ENCODE measurements at places on chromosomes 1 and 21.
A peak's percentile ranks its signal among the peaks of the same experiment; 100 is the strongest.

GRCh38 chr1:6141592-6141991, 38.5 kb downstream of the CHD5 start:
- DNase-seq, result no peak

DNA sequence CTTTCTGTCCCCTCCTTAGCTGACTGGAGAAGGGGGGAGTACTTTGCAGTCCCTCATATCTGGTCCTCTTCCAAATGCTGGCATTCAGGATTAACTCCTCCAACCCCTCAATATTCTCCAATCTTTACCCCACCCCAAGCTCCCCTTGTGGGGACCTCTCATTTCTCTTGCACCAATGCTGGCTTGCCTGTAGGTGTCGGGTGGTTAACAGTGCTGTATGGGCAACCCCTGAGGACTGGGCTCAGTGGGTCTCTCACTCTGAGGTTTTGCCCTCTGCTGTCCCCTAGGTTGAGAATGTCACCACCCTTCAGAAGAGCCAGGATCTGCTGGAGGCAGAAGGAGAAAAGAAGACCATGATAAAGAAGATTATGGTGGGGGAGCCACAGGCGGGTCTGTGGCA, 27.0 kb downstream of the MROH7 start:
- DNase-seq, result no peak

- no peak for DNase-seq
Observed at GRCh38 chr1:194004146-194004545, 817.7 kb upstream of the B3GALT2 start.

GRCh38 chr21:23936224-23936623, 1671.1 kb downstream of the MRPL39 start:
- DNase-seq, result no peak

DNA sequence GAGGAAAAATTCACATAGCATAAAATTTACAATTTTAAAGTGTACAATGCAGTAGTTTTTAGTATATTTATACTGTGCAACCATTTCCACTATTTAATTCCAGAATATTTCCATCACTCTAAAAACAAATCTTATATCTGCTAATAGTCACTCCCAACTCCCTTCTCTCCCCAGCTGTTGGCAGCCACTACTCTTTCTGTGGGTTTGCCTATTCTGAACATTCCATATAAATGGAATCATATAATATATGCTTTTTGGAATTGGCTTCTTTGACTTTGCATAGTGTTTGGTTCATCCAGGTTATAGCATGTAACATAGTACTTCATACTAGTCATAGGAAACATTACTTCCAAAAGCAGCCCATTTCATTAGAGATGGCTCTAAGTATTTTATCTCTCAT, 25.0 kb upstream of the TMEM39B start:
- DNase-seq, result no peak

- no peak for DNase-seq
Observed at GRCh38 chr1:169521226-169521625, 35.5 kb upstream of the SLC19A2 start.

- DNase-seq, result no peak
Observed at GRCh38 chr1:58803858-58804257, 20.0 kb upstream of the JUN start.

DNA sequence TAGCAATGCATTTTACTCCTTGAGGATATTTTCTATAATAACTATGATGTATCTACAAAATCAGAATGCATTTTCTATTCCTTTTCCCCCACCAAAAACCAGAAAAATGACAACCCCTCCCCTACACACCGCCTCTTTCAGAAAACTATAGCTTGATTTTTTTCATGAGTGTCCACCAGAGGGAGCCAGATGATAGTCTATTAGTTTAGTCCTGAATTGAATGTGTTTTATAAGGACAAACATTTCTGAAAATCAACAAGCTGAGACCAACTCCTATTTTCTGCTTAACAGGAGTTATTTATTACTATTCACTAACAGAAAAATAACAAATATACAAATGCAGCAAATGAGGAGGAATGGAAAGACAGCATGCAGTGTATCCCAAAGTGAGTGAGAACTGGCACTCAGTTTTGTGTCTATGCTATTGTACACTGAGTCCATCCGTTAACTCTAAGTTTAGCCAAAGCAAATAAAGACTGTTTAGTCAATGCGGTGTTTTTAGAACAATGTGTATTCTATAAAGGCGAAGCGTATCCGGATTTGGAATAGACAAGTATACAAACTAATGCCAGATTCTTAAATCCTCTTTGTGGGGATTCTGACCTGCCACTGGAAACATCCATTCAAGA, 182.6 kb downstream of the VAV3 start:
- no peak for DNase-seq

GRCh38 chr1:215797859-215798258, 230.8 kb downstream of the KCTD3 start:
- no peak for DNase-seq

- DNase-seq, result no peak
Observed at GRCh38 chr1:170580636-170581440, 48.9 kb downstream of the GORAB start.

GRCh38 chr21:43986544-43987451, 25.3 kb upstream of the TRAPPC10 start:
- DNase-seq, result no peak

DNA sequence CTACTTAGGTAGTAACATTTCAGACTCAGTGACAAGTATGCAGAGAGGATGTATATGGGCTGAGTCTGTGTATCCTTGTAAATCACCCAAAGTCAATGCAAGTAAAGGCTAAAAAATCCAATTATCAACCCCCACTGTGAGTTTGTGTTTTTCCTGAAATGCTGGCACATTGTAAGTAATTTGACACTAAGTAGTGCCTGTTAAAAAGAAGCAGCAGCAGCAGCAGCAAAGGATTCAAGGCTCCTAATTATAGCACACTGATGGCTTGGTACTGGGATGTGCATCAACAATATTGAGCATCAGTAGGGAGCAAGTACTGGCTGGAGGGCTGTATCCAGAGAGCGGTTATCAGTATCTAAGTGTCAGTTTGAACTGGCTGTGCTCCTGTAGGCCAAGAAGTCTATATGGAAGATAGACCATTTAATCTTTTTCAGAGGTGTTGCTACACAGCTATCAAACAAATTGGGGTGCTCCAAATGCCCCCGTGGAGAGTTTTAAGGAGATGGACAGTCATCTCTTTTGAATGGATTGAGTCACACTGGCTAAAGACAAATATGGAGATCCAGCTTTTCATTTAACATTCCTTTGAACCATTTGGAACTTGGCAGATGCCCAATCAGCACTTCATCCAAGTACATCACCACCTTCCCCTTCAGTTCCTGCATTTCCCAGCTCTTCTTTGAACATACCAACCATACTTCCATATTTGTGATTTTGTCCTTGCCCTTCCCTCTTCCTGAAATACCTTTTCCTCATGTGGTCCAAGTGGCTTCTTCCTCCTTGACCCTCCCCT, 241.2 kb upstream of the ST6GALNAC5 start:
- no peak for DNase-seq

DNA sequence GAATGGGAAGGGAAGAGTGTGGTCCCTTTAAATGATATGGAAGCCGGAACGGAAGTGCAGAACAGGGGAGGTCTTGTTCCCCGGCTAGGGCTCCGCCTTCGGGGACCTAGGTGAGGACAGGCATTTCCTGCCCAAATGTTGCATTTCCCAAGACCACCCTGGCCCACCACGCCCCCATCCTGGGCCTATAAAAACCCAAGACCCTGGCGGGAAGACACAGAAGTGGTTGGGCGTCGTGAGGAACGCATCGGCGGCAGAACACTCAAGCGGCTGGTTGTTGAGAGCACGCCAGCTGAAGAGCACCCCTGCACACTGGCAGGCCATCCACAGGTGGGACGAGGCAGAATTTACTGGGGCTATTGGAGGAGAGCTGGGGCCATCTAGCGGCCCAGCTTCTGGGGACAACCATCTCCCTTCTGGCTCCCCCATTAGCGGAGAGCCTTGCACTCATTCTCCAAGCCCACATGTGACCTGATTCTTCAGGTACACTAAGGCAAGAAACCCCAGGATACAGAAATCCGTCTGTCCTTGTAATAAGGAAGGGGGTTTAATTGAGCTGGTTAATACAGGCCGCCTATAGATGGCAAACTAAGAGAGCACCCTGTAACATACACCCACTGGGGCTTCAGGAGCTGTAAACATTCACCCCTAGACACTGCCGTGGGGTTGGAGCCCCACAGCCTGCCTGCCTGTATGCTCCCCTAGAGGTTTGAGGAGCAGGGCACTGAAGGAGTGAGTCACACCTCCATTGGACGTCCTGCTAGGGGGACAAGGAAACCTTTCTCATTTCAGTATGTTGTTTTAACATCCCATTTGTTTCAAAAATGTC, 1327.9 kb downstream of the BRINP3 start:
- no peak for DNase-seq

- no peak for DNase-seq
Observed at GRCh38 chr1:21106709-21107108, 70.0 kb downstream of the EIF4G3 start.

DNA sequence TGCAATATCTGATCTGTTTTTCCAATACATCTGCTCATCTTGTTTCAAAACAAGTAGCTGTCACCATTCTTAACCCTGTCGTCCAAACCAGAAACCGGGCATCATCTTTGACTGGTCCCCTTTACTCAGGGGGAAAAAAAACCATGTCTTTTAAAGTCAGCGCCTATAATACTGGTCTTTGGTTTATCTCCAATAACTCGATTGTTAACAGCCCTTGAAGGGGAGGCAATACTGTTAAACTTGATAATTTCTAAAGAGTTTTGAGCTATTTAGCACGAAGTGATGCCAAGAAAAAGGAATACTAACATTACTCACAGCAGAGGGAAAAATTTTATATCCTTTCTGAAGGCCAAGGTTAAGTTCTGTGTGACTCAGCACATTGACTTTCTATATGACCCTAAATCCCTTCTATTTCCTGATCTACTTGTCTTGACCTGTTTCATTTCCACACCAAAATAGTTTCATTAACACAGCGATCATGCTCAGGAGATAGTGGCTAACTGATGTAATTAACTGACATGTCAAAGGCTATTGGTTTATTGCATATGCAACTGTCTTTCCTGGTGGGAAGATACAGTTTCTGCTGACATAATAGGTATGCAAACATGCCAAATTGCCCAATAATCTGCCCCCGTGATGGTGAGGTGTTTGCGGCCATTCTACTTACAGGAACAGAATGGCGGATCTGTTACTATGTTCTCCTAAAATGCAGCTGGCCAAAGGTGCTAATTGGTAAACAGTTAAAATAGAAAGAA, 59.1 kb downstream of the NFIA start:
- DNase-seq, result no peak

- DNase-seq, result no peak
Observed at GRCh38 chr1:11929849-11930248, 3.6 kb upstream of the KIAA2013 start.

- no peak for DNase-seq
Observed at GRCh38 chr1:17065666-17066065, 11.8 kb upstream of the SDHB start.

- DNase-seq, result no peak
Observed at GRCh38 chr1:247646867-247647266, 32.7 kb downstream of the OR13G1 start.

DNA sequence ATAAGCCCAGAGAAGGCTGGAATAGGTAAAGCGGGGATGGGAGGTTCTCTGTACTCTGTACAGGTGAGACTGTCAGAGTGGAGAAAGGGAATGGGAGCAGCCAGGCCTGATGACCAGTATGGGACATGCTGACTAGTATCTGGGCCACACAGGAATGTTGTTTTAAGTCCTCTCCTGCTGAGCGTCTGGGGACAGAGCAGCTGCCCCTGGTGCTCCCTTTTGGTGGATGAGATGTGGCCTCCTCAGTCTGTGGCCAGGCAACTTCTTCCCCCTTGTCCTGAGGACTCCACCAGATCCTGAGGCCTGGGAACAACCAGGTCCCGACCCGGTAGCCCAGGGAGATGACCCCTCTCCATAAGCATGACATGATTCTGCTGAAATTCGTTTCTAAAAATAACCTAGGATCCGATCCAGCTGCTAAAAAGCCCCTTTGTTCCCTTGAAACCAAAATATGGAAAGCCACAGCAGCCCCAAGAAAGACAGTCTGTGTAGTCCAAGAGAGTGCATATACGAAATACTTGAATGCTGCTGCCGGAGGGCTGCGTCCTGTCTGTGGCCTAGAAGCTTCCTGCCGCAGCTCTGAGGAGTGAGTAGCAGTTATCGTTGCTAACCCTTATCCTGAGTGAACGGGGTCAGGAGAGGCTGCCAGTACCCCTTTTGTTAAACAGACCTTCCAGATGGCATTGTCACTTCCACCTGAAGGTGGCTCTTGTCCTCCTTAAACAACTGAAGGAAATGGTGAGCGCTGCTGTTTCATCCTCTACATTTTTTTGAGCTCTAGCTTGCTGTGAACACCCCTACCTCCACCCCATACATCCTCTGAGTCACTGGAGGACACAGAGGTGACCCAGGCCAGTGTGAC, 47.1 kb downstream of the ATP2B4 start:
- no peak for DNase-seq

DNA sequence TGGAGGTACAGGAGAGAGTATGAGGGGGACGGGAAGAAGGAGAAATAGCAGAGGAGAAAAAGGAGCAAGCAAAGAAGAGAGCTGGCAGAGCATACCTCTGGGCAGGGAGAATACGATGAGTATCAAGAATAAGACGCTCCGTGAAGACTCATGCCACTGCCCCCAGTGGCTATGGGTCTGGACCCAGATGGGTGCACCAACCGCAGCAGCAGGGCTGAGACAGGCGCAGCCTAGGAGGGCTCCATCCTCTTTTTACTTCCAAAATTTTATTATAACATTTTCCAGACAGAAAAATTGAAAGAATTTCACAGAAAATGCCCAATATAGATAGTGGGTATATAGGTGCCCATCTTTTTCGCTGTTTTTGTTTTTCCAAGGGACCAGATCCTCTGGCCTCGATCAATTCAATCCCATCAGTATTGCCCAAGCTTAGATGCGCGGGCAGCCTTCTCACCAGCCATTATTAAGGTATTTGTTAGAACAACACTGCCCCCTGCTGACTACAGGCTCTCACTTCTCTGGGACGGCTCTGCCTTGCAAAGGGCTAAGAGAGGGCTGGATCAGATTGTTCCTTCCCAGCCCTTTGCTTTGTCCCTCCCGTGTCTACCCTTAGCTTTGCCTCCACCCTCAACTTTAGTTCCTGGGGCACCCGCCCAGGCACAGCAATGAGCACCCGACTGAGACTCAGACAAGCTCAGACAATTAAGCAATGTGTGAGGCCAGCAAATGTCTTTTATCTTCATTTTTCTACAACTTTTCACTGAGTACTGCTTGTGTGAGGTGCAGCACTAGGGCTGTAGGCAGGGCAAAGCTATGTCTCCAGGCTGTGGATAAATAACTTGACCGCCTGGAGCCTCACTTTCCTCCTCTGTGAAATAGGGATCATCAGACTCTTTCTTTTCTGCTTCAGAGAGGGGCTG, 17.5 kb upstream of the CAMK1G start:
- DNase-seq, result peak; percentile 73

- DNase-seq, result peak; percentile 22
Observed at GRCh38 chr1:7070389-7071029, 285.3 kb downstream of the CAMTA1 start.

DNA sequence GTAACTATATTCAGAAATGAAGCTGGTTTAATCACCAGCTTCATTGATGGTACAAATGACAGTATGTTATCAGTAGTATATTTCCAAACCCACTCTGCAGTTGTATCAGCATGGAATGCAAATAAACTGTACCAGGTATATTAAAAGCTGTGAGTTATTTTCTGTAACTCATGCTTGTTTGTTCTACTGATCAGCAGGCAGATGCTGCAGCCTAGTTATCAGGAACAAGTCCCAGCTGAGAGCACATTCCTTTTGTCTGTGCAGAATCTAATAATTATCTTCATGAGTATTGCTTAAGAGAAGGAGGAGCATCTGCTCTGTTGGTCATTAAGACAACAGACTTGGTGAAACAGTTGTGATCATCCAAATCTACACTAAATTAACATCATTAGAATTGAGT, 1331.1 kb downstream of the MRPL39 start:
- DNase-seq, result no peak

GRCh38 chr1:39412892-39413291, 78.5 kb upstream of the BMP8A start:
- DNase-seq, result no peak
